ENCODE measurements at places on chromosomes 12 and 14. TPM values are rescaled to one million over a fixed set of nuclear protein-coding genes. Genes with fewer than 3 reads are reported as not detected.

Gene RERGL
- total RNA-seq = 1.7 TPM

Gene LMO3
- total RNA-seq = 3.5 TPM

Gene CD163L1
- total RNA-seq = 0.51 TPM

Gene TAS2R31
- 0.27 TPM for total RNA-seq

Gene PRKCH
- total RNA-seq = 62.5 TPM

Gene ASPG
- 32.2 TPM for total RNA-seq

Gene RBP5
- not detected for total RNA-seq

Gene SPPL3
- 47.3 TPM for total RNA-seq

Gene KRT8
- 78.4 TPM for total RNA-seq
